ENCODE measurements at places on chromosomes 11 and 22.

GRCh38 chr22:19179497-19180048 is 1.0 kb upstream of the SLC25A1 start:
- no peak for DNase-seq

DNA sequence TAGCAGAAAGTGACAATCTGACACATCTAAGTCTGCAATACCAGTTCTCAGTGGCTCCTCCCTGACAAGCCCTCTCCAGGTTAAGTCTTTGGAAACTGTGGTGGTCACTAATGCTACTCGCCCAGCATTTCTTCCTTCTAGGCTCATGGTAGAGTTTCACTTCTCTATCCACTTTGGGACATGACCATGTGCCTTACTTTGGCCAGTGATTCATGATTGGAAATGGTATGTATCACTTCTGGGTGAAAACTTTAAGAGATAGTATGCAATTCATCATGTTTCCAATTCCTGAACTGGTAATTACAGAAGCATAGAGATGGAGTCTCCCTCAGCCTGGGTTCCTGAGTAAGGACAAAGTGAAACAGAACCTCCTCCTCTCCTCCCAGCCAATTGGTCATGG is 151.5 kb upstream of the LMO1 start:
- DNase-seq = no peak

GRCh38 chr11:2512431-2513407 is 67.9 kb downstream of the KCNQ1 start:
- no peak for DNase-seq

- no peak for DNase-seq
Observed at GRCh38 chr11:3922056-3922455, 66.6 kb downstream of the STIM1 start.

- DNase-seq = no peak
Observed at GRCh38 chr11:95700471-95700817, 89.1 kb downstream of the FAM76B start.

DNA sequence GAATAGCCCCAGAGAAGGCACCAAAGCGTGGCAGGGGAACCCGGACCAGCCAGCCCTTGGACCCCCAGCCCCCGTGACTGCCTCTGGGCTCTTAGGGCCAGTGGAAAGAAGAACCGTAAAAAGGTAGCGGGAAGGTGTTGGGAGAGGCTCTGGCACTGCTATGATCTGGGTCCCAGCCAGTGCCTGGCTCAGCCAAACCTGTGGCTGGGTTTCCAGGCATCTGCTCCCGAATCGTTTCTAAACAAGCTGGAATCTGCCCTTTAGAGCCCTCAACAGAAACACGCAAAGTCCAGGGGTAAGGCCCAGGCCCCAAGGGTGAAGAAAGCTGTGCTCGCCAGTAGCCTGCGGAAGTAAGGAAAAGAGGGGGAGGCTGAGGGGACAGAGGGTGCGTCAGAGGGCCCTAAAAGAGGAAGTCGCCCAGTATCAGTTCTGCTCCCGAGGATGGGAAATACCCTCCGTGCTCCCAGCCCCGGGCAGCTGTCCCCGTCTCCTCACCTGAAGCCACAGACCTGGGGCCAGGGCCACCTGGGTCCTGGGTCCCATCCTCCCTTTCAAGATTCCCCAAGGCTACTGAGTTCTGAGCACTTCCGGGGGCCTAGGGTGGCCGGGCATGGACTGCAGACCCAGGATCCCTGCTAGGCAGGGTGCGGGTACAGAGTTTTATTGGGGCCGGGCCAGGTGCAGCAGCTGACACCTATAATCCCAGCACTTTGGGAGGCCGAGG is 24.7 kb downstream of the IL10RA start:
- DNase-seq = no peak

- no peak for DNase-seq
Observed at GRCh38 chr11:7514099-7514591, 346 bp downstream of the PPFIBP2 start.

DNA sequence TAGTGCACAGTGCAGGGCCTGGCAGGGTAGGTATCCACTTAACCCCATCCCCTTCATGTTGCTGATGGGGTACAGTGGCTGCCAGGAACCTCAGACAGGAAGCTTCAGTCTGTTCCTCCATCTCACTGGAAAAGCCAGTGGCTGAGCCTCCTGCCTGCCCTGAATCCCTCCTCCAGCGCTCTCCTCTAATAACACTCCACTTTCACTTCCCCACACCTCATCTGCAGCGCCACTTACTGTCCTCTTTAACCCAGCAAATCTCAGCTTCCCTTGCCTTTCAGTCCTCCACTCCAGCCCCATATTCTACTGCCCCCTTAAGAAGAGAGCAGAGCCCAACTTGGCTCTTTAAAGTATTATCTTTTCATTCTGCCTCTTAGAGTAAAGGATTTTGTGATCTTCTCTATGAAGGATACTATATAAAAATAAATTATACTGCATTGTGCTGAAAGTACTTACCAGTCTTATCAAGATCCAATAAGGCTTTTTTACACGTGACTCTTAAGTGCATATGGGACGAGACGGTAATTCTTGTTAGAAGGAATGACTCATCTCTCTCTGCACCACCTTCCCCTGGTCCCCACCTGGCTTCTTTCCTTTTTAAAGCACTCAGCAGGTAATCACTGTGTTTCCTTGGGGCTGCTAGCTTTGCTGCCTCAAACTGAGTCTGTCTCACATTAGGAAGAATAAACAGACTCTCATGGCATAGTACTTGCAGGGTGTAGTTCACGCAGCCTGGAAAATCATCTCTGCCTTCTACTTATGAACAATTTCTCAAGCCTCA is 238.0 kb upstream of the NARS2 start:
- DNase-seq = no peak

GRCh38 chr22:41229730-41230400 is 10.9 kb downstream of the CHADL start:
- no peak for DNase-seq

GRCh38 chr11:114293201-114293711 is 2.9 kb upstream of the NNMT start:
- DNase-seq = no peak
